EH (cell line): ENCODE measurements at places on chromosomes 2 and 18.

GRCh38 chr18:70535041-70535440 lies 246.2 kb downstream of the SOCS6 start:
- peak; percentile 3 for DNase-seq

DNA sequence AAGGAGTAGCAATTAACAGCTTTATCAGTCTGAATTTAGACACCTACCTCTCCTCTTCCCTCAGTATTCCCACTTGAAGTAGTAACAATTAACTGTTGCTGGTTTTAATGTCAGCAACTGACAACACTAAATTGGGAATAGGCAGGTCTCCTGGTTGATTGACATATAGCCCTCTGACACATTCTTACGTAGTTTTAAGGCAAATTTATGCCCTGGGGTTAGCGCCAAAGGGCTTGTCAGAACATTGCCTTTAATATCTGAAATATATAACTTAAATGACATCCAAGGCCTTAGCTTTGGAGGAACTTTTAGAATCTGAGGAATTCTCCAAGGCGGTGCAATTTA lies 7.4 kb downstream of the ASXL3 start:
- no peak for DNase-seq

- DNase-seq, result peak; percentile 38
Measured at GRCh38 chr2:157837851-157838441, 38.2 kb downstream of the ACVR1 start.

DNA sequence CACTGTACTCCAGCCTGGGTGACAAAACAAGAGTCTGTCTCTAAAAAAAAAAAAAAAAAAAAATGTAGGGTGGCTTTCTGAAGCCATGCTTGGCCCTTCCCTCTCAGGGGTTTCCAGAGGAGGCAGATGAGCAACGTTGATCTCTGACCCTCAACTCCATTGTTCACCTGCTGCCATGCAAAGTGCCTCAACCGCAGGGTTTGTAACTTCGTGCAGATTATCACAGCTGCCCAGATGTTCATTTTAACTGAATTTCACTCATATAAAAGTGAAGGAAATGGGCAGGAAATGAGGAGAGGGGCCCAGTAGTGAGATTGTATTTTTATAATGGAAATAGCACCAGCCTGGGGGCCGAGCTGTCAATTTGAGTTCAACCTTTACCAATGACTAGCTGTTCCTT lies 14.9 kb upstream of the B3GNT2 start:
- DNase-seq, result no peak

GRCh38 chr2:27049422-27050280 lies 1.8 kb upstream of the AGBL5 start:
- no peak for DNase-seq

DNA sequence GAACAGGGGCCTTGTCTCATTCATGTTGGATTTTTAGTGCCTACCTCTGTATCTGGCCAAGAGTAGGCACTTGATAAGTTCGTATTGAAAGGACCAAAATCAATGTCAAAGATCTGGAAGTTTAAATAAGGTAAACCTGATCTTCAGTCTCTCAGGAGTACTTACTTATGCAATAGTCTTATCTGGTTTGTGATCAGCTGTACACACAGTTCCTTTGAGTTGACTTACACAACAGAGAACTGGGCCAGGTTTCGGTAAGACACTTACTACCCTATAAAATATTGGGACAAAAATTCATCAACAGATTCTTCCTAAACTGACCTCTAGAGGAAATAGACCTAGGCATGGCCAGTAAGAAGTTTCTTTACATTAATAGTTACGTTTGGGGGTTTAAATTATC lies 113.6 kb upstream of the NXPH2 start:
- no peak for DNase-seq

- DNase-seq, result peak; percentile 35
Measured at GRCh38 chr2:121539750-121540469, 9.2 kb downstream of the RNU4ATAC start.
